Mucosa of gallbladder (tissue), 1 donor: ENCODE measurements at places on chromosomes 3 and 15.

DNA sequence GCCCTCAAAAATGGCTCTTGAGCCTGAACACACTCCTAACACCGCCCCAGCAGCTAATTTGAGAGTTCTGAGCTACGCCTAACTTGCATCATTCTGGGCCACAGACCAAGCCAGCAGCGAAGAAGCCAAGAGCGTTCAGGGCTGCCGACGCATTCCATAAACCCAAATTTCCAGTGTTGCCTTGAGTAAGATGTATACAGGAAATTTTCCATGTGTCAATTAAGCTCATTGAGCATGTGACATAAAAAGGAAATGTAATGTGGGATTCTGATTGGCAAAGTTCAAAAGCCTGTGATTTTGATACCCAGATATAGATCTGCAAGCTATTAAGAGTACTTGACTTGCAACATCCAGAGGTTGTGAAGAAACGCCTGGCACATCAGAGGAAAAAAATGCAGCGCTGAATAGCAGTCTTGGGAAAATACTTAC, 148.6 kb upstream of the NR2F2 start:
- DNase-seq = peak; percentile 49

GRCh38 chr3:132488151-132488550, 70.8 kb downstream of the DNAJC13 start:
- no peak for DNase-seq

- no peak for DNase-seq
Observed at GRCh38 chr3:24541935-24542334, 47.3 kb upstream of the THRB start.

- no peak for DNase-seq
Observed at GRCh38 chr15:60568914-60569391, 90.0 kb upstream of the ICE2 start.

- no peak for DNase-seq
Observed at GRCh38 chr3:156948402-156949210, 122.5 kb downstream of the LEKR1 start.

- DNase-seq = no peak
Observed at GRCh38 chr3:97871186-97871585, 49.4 kb downstream of the CRYBG3 start.

DNA sequence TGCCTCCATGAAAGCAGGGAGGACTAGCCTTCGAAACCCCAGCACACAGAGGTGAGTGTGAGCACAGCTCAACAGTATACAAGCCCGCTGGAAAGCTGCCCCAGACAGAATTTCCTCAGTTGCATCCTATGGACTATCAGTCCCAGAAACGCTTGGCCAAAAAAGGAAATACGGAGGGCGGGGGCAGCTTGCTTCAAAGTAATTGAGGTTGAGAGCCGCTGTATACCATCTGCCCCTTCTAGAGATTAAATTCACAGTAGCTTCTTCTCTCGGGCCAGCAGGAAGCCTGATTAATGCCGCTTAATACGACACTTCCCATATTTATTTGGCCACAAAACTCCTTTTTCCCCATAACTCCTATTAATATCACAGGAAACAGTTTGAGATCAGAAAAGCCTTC, 88.7 kb downstream of the LIPC start:
- DNase-seq = no peak

- DNase-seq = no peak
Observed at GRCh38 chr3:37937156-37937555, 53.4 kb upstream of the VILL start.

GRCh38 chr3:158768361-158768787, 33.5 kb upstream of the MFSD1 start:
- peak; percentile 56 for DNase-seq

GRCh38 chr3:35931867-35932266, 292.5 kb downstream of the ARPP21 start:
- DNase-seq = no peak

DNA sequence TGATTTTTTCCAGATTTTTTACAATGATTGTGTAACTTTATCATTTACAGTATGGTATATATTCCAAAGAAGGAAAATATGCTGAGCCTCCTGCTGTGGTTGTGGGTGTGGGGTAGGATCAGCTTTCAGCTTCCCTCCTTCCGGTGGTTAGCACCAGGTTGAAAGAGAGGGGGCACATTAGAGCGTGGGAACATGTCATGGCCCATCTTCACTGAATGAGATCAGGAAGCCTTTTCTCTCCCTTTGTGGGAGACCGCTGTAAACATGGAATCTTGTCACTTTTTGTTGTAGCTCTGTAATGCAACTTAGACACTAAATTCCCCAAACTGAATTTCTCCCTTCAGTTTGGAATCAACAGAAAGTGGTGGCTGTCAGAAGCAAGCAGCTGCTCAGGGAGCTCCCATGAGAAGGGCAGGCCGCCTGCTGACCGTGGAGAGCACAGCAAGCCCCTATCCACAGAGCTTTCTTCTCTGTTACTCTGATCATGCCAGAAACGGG, 86.7 kb upstream of the LIMD1 start:
- no peak for DNase-seq

GRCh38 chr15:66369773-66370651, 13.5 kb upstream of the TIPIN start:
- DNase-seq = no peak

DNA sequence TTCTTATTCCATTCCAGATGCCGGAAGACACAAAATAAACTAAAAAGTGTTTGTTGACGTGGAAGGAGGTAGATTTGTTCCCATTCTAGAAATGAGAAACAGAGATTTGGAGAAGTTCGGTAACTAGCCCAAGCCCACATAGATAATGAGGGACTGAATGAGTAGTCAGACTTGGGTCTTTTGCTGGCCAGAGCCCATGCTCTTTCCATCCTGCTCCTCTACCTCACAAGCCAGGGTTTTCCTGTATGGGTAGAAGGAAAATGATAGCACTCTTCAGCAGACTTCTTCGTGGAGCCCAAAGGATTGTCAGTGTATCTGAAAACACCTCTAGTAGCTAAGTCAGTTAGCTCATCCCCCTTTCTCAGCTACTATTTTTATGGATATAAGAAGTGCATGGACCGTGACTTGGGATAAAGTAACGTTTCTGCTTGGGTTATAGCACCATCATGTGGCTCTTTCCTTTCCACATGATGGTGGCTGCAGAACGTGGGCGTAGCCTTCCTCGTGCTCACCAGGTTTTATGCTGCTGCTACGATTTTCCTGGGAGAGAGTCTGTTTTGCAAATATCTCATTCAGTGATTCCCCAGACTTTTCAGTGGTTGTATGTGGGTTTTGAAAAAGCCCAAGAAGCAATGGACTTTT, 84.6 kb downstream of the DGKG start:
- DNase-seq = no peak

GRCh38 chr3:124266487-124266886, 274.6 kb upstream of the ROPN1 start:
- DNase-seq = no peak

DNA sequence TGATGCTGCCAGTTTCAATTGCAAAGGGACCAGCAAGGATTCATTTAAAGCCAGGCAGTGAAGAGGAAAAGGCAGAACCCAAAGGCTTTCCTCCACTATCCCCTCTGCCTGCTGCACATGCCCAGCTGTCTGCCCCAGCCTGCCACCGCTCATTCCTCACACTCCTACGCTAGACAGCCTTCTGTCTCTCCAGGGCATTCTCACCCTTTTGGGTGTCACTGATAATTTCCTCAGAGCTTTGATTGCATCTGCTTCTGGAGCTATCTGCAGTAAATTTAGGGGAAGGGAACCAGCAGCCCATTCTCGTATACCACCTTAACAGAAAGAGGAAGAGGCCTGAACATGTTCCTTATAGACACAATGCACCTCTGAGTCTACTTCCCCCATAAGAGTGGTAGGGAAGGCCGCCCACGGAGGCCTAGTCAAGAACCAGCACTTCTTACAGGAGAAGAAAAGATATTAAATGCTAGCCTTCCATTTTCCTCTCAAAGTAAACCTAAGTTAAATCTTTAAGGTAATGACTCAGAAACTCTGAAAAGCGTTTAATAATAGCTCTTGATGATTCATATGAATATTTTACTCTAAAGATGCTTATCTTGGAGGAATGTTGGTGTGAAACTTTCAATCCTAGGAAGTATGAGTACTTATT, 20.9 kb downstream of the NUDT16 start:
- DNase-seq = no peak

GRCh38 chr3:176055836-176056235, 1141.4 kb downstream of the TBL1XR1 start:
- no peak for DNase-seq

- no peak for DNase-seq
Observed at GRCh38 chr3:119826711-119827608, 45.1 kb downstream of the NR1I2 start.

DNA sequence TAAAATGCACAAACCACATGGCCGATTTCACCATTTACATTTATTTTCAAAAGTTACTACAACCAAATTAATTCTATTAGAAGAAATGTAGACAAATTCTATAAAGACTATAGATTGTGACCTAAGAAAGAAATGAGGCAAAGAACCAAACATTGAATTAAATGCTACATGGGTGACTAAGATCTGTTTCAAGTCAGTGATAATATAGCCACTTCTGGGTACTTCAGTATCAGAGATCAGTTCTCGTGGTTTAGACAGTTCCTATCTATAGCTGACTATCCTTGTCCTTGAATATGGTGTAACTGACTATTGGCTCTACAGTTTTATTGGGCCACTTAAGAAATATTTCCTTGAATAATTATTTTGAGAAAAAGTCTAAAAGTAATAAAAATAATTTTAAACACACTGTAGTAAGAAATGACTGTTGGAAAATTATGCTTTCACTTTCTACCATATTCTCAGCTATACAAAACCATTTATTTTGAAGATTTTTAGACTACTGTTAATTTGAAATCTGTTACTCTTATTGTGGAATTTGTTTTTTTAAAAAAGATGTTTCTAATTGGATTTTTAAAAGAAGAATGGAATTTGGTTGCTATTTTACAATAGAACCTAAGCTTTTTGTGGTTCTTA, 14.1 kb downstream of the KCNMB3 start:
- no peak for DNase-seq

- DNase-seq = no peak
Observed at GRCh38 chr3:117820658-117821299, 1111.2 kb downstream of the TUSC7 start.

- no peak for DNase-seq
Observed at GRCh38 chr15:90851114-90851513, 17.3 kb upstream of the FURIN start.

DNA sequence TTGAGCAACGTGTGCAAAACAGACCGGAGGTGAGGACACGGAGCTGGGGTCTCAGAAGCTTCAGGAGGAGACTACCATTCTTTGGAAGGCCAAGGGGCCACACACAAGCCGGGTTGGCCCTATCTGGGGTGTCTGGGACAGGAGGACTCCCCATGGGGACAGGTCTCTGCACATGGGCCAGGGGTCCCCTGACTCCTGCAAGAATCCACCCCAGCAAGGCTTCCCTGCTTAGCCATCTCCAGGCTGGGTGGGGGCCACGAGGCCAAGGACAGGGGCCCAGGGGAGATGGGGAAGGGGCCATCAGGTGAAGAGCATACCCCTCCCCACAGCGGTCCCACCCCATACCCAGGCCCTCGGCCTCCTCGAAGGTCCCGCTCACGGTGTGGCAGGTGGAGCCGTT, 38.5 kb downstream of the ADAMTS7 start:
- DNase-seq = no peak

DNA sequence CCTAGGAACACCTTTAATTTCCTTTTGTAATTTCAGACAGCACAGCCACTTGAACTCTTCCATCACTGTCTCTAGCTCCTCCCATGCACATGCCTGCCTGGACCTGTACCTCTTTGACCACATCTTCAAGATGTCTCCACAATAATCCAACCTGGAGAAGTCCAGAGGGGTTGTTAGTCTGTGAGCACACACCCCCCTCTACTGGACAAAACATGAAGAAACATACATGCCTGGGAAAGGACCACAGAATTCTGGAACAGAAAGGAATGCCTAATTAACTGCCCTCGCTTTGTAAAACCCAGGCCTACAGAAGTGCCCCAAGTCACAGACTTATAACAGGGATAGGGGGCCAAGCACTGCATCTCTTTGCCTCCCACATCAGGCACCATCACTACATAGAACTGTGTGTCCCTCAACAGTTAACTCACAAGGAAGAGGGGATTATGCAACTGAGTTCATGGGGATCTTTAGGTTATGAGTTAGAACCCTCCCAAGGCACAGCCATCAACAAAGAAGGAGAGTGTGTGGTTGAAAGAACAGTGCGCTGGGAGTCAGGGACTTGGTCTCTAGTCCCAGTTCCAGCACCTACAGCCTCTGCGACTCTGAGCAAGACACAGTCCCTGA, 61.7 kb downstream of the FMN1 start:
- peak; percentile 24 for DNase-seq

DNA sequence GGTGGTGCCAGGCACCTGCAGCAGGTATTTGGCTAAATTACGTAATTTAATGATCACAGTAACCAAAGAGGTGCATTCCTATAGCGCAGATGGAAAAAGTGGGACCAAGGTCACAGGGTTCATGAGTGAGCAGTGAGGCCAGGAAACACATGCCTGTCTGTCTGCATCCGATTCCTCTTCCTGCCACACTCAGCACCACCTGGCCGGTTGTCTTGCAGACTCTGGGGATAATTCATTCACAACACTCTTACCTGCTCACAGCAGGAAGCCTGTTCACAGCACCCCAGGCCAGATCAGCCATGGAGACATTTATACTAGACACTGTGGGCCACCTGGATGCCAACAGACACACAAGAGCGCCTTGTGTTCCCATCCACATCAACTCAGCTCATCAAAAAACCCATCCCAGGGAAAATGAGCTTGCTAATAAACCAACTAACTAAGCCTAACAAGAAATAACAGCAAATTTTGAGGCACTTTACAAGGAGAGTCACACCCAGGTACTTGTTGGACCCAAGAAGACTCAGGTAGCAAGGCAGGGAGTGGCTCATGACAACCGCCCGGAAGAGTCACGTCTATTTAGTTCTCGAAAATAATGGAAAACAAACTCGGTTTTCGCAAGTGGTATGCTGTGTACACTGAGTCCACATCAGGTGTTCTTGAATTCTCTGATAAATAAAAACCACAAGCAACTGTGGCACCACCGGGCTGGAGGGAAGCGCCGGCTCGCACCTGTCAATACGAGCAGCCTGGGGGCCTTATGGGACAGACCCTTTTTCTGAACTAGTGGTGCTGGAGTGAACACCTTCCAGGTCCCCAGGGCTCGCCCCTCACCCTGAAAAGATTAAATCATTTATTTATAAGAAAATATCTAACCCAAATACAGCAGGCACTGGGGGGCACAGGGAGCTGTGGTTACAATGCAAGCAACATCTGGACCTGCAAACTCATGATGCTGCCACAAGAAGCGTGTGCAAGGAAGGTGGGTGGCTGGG, 40.5 kb downstream of the FAM174B start:
- DNase-seq = no peak

GRCh38 chr15:92663250-92663951, 7.8 kb upstream of the FAM174B start:
- no peak for DNase-seq

- DNase-seq = no peak
Observed at GRCh38 chr3:150116196-150116595, 145.5 kb upstream of the PFN2 start.

DNA sequence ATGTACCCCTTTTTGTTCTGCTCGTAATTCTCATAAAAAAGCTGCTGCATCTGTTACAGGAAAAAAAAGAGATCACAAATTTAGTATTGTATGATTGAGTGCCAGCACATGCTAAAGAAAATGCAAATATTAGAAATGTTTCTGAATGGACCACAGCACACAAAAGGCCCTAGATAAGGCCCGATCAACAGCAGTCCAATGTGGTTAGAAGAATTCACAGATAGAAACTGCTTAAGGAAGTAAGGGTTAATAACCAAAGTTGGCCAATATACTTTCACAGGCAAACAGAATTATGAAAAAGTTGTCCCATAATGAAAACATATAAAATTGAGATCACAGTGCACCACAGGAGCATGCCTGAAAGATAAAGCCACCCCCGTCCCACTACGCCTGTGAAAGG, 72.9 kb downstream of the CHSY1 start:
- no peak for DNase-seq

- DNase-seq = no peak
Observed at GRCh38 chr15:63114465-63114864, 7.2 kb upstream of the LACTB start.
